ENCODE measurements at places on chromosomes 11 and 22.

GRCh38 chr11:12354750-12355545 lies 22.4 kb upstream of the PARVA start:
- DNase-seq = no peak

- no peak for DNase-seq
These were observed 256.4 kb upstream of the SESN3 start for GRCh38 chr11:95487391-95487790.

DNA sequence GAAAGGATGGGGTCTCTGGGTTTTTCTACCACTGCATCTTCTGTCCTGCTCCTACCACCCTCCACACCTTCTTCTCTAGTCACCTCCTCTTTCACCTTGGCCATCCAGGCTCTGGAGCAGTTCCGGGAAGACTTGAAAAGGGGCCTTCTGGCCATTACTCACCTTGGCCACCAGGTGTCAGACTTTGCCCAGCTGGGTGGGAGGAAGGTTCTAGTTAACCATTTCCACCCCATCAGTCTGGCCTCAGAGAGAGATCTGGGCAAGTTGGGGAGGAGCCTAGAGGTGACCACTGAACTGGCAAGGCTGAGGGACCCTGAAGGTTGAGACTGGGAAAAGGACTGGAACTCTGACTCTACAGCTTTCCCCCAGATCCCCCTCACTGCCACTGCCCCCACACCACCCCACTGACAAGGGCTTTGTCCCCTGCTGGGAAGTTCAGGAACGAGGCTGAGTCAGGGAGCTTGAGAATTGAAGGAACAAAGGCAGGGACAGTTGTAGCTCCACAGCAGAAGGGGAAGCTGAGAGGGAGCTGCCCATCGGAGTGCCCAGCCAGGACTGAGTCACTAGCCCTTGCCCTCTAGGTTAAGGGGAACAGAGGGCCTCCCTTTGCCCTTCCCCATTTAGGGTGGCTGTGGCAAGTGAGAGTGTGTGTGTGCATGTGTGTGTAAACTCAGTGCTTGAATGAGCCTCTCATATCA lies 3.7 kb upstream of the POLD4 start:
- DNase-seq = peak; percentile 48

- DNase-seq = no peak
These were observed 5.9 kb upstream of the AMOTL1 start for GRCh38 chr11:94762208-94762607.

GRCh38 chr22:45505991-45506747 lies 3.5 kb downstream of the FBLN1 start:
- no peak for DNase-seq

GRCh38 chr22:49404020-49404419 lies 423.7 kb downstream of the BRD1 start:
- DNase-seq = no peak

DNA sequence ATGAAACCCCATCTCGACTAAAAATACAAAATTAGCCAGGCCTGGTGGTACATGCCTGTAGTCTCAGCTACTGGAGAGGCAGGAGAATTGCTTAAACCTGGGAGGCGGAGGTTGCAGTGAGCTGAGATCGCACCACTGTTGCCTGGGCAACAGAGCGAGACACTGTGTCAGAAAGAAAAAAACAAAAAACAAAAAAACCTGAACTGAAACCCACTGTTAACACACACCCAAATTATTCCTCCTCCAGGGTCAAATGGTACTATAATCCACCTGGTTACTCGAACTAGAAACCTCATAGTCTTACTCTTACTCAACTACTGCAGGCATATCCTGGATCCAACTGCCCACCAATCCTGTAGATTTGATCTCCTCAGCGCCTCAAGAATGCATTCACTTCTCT lies 35.5 kb downstream of the USP28 start:
- no peak for DNase-seq

DNA sequence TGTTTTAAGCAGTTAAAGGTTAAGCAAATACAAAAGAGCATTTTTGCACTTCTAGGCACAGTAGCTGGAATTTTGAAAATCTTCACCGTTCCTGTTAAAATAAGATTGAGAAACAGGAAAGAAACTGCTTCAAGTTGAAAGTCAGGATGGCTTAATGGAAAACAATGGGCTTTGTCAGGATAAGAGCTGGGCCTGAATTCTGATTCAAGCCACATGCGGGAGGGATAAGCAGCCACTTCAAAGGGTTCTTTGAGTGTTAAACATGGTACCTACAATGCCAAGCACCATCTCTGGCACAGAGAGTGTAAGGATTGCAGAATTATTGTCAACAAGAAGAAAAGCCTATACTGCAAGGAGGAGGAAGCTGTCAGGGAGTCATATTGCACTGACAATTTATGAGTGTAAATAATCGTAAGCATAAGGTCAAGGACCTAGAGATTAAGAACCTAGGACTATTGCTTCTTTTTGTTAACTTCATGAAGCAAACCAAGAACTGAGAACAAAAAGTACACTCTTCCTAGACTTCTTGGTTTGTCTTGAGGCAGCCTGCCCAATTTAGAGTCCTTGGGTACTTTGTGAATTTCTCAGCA lies 32.5 kb downstream of the MPPED2 start:
- DNase-seq = no peak

- no peak for DNase-seq
These were observed 15.8 kb upstream of the ZC3H12C start for GRCh38 chr11:110077346-110077745.

DNA sequence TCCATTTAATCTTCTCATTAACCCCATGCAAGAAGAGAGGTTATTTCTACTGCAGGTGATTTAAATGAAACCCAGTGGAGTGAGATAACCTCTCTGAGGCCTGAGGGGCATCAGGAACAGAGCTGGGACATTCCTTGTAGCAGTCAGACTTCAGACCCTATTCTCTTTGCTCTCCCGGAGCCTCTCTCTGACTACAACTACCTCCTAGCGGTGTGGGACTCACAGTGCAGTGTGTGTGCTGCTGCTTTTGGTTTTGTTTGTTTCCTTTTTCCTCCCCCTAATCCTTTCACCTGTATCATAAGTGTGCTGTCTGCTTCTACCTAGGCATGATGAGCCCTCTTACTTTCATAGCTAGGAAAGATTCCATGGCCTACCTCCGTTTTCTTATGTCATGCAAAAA lies 769.6 kb downstream of the NTM start:
- no peak for DNase-seq

DNA sequence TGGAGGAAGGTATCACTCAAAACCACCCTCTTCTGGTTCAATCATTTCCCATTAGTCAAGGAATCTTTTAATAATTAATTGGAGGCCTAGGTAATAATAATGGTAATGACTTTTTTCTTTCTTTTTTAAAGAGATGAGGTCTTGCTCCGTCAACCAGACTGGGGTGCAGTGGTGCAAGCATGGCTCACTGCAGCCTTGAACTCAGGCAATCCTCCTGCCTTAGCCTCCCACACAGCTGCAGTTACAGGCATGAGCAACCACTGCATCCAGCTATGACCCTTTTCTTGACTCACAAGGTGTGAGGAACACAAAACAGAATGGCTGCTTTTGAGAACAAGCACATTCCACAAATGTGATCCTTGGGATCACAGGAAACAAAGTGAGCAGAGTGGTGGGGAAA lies 3.6 kb downstream of the POLDIP3 start:
- no peak for DNase-seq

- no peak for DNase-seq
These were observed 167.0 kb downstream of the LDLRAD3 start for GRCh38 chr11:36110668-36111410.
